ENCODE measurements at places on chromosomes 2 and 18.

DNA sequence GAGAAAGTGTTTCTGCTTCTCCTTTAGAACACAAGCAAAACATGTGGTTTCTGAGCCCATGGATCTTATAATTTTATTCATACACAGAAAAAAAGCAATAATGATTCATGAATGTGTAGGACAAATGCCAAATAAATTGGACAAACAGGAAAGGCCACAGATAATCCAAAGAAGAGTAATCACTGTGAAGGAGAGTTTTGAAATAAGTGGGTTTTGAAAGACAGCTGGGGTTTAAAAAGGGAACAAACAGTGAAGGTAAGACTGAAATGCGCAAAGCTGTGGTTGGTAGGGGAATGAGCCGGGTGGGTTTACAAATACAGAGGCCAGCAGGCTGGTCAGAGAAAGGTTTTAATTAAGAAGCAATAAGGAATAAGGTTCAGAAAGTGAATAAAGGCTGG, 50.0 kb upstream of the MBOAT2 start:
- no peak for DNase-seq

DNA sequence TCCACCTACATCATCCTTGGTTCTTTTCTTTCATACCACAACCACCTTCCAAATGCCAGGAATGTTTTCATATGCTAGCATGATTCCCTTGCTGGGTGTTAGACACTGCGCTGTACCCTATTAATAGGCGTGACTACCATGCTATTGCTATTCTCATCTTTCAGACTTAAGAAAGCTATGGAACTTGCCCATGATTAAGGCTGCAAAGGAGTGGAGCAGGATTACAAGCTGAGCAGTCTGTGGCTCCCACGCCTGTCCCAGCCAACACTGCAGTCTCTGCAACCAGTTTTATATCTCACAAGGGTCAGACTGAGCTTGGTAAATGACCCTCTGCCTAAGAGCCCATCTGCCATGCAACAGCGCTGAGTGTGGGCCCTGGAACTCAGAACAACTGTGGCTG, 285.7 kb upstream of the POU3F3 start:
- no peak for DNase-seq

DNA sequence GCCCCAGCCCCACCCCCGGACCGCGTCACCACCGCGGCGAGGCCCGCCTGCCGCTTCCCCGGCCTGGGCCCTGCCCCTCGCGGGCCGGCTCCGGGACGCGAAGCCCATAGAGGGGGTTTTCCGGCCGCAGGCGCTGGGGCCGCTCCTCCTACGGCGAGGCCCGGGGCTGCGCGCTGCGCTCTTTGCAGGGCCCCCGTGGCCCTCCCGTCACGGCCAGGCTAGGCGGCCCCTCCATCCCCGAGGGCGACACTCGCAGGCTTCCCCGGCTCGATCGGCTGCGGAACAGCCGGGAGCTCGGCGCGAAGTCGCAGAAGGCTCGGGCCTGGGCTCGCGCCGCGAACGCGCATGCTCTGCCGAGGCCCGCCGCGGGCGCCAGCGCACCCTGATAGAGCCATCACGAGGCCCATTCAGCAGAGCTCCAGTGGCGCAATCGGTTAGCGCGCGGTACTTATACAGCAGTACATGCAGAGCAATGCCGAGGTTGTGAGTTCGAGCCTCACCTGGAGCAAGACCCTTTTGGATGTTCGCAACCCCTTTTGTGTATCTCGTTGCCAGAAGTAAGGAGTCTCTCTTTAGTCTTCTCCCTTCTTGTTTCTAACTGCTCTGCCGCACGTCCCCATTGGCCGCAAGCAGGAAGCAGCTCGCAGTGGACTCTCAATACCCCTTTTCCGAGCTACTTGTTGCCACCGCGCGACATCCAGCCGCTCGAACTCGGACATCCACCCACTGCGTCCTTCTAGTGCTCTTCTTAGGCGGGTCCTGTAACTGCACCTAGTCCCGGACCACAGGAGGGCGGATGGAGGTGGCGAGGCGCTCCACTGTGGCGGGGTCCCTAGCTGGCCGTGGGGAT, 18.0 kb upstream of the HAAO start:
- DNase-seq = peak; percentile 87

GRCh38 chr18:53219853-53220252, 879.9 kb downstream of the DCC start:
- no peak for DNase-seq

DNA sequence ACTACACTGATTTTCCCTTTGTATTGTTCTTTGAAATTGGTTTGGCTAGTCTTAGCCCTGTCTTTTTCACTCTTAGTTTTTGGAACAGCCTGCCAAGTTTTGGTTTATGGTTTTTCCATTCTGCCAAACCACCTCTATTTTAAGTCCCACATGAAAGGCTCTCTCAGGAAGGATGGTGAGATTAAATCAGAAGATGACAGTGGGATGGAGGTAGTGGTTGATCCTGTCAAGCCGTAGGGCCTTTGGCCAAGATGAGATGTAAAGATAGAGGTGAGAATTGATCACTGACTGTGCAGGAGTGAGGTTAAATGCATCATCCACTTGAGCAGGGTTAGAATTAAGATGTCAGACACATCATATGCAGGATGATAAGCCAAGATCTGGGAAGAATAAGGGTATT, 948.5 kb downstream of the SLC4A3 start:
- DNase-seq = no peak

GRCh38 chr2:114614592-114614991, 172.2 kb downstream of the DPP10 start:
- no peak for DNase-seq

DNA sequence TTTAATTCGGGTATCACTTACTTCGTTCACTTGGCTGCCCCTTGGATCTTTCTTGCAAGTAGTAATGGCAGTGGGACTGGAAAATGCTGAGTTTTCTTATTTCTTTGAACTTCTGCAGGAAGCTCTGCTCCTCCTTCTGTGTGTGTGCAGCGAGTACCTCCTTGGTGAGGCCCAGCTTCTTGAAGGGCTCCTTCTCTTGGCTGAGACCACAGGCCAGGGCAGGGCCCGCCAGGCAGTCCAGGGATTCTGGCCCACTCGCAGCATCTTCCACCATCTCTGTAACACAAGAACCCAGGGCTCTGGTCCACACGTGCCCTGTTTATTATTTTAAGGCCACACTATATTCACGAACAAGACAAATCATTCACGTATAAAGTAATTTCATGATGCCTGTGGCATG, 15.8 kb upstream of the HES6 start:
- no peak for DNase-seq

DNA sequence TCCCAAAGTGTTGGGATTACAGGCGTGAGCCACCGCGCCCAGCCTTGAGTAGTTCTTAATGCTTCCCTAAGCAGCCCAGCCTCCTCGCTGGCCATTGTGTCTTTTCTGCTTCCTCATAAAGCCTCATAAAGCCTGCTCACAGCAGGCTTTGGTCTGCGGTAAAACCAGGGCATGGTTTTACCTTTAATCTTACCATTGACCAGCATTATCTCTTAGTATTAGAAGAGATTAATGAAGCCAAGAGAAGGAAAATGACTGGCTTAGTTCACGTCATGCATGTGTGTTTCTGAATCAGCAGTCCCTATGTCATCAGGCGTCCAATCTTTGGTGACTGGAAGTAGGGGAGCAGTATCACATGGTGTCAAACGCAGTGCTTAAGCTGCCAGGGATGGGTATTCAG, 14.9 kb upstream of the CDCA7 start:
- no peak for DNase-seq

GRCh38 chr2:72934683-72935610, 17.6 kb downstream of the EMX1 start:
- DNase-seq = no peak

DNA sequence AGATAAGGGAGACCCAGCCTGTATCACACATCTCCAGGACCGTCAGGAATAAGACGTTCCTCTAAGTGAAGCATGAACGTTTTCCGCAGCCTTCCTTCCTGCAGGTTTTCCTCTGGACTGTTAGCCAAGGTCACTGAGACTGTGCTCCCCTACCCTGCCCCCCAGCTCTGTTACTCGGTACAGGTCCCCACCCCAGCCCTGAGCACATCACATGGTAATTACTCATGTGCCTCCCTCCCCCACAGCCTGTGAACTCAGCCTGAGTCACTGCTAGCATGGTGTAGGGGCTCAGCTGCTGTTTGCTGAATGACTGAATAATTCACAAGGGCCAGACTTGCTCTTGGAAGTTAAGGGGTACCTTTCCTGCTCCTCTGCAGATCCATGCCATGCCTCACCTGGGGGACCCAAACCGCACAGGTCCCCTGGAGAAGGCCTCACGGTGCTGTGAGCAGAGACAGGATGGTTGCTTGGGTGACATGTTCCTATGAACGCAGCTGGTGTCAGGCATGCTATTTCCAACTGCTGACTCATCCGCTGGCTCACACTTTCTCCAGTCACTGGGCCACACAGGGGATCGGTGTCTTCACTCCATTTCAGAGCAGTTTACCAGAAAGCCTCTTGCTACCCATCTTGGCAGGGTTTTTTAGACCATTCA, 88.2 kb downstream of the PLB1 start:
- DNase-seq = no peak

- peak; percentile 40 for DNase-seq
Measured at GRCh38 chr18:48802543-48803290, 148.0 kb downstream of the SMAD7 start.

GRCh38 chr2:55898386-55899040, 25.1 kb downstream of the EFEMP1 start:
- DNase-seq = no peak

DNA sequence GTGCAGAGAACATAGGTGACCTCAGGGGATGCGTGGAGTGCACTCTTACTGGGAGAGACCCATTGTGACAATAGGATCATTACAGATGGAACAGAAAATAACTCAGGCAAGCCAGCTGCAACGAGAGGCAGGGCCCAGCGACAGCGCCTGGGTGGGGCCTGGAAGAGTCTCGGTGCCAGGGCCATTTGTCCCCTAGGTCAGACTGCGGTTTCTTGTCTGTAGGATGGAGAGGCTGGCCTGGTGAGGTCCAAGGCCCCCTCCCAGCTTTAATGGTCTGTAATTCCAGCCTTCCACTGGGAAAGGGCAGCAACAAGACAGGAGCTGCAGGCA, 208.6 kb upstream of the APCDD1 start:
- DNase-seq = no peak

- no peak for DNase-seq
Measured at GRCh38 chr18:63329431-63330145, 10.0 kb upstream of the BCL2 start.

GRCh38 chr18:79071503-79072210, 2.5 kb downstream of the ATP9B start:
- DNase-seq = no peak

DNA sequence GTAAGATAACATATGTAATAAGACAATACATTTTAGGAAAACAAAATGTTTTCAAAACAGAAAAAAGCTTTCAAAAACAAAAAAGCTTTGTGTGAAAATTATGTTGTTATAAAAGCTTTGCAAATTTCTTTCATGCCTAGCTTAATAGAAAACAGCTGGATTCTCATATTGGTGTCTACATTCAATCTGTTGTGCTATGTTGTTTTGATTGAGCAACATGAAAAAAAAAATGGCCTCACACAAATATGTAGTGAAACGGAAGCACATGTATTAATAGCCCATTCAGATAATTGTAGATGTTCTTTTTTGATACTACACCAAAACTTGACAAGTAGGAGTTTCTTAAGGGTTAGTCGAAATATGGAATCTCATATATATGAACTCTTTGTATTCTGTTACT, 197.5 kb downstream of the ZEB2 start:
- no peak for DNase-seq

DNA sequence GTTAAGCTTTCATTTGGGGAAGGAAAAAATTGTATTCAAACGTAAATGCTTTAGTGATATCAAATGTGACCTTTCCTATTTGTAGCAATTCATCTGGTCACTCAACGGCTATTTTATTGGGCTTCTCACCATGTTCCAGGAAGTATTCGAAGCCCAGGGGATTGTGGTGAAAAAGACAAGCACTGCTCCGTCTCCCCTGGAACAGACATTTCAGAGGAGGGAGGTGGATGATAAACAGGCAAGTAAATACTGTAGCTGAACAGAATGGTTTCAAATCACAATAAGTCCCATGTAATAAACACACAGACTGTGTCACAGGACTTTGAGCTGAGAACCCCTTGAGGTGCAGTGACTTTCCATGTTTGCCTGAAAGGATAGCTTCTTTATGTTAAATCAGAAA, 464.7 kb upstream of the HNRNPA3 start:
- no peak for DNase-seq

DNA sequence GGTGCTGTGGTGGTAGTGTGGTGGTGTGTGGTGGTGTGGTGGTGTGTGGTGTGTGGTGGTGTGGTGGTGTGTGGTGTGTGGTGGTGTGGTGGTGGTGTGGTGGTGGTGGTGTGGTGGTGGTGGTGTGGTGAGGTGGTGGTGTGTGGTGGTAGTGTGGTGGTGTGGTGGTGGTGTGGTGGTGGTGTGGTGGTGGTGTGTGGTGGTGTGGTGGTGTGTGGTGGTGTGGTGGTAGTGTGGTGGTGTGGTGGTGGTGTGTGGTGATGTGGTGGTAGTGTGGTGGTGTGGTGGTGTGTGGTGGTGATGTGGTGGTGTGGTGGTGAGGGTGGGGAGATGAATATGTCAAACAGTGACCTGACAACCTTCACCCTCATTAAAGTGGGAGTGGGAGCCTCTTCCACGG, 55.6 kb upstream of the DLGAP1 start:
- DNase-seq = no peak

- DNase-seq = no peak
Measured at GRCh38 chr2:66698576-66699239, 263.8 kb downstream of the MEIS1 start.

DNA sequence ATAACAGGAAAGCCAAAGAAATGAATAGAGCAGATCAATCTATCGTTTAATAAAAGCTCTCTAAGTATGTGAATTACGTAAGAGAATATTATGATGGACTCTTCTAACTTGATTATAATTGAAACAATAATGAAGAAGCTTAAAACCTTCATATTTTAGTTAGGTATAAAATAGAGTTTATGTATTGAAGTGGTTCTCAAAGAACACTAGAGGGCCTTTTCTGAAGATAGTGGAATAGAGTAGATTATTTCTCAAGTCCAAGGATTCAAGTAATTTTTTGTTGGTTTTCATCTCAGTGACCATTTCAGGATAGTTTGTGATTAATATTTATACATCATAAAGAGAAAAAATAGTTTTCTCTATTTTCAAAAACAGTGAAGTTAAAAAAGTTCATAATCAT, 97.7 kb downstream of the NBEAL1 start:
- no peak for DNase-seq

DNA sequence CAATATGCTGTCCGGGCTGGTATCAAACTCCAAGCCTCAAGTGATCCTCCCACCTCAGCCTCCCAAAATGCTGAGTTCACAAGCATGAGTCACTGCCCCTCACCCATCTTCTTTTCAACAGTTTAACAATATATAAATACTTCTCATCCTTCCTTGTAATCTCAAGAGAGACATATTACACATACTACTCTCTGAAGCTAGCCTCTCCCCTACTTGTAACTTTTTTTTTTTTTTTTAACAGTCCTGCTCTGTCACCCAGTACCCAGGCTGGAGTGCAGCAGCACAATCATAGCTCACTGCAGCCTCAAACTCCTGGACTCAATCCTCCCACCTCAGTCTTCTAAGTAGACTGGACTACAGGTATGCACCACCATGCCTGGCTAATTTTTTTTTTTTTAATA, 5.7 kb downstream of the GFPT1 start:
- DNase-seq = no peak

Data from mesothelial cell of epicardium (in vitro differentiated cells).